ENCODE measurements at places on chromosomes 7 and 10. TPM values are rescaled to one million over a fixed set of nuclear protein-coding genes. Genes with fewer than 3 reads are reported as not detected.

Gene RET
- total RNA-seq, result 0.04 TPM

Gene SMIM30
- 171 TPM for total RNA-seq

Gene RAMP3
- total RNA-seq, result not detected

Gene CPA4
- total RNA-seq, result not detected

Gene C7orf33
- not detected for total RNA-seq

Gene SUN3
- total RNA-seq, result not detected

Gene GIMAP4
- total RNA-seq, result 0.42 TPM

Gene KMT2E
- 48.1 TPM for total RNA-seq

Gene NAT16
- not detected for total RNA-seq

Gene AGR3
- total RNA-seq, result not detected

Gene SBDS
- total RNA-seq, result 109 TPM

Gene GHRHR
- not detected for total RNA-seq

Gene CALML3
- total RNA-seq, result not detected

Gene NPC1L1
- total RNA-seq, result 0.02 TPM

Gene PRKCQ
- 13.6 TPM for total RNA-seq

Gene ADCY1
- total RNA-seq, result 0.02 TPM

Gene DGKI
- total RNA-seq, result not detected

Gene DNAJC30
- 10.1 TPM for total RNA-seq

Gene ZWINT
- 119 TPM for total RNA-seq

Gene LRMDA
- total RNA-seq, result not detected

Gene HTRA1
- total RNA-seq, result 0.11 TPM

Gene MYL7
- total RNA-seq, result not detected

Gene PSPH
- 20.9 TPM for total RNA-seq

Gene HACD1
- 1.1 TPM for total RNA-seq

Gene AMZ1
- total RNA-seq, result not detected

Gene WASHC2C
- 25.9 TPM for total RNA-seq

Gene LEP
- total RNA-seq, result not detected

Gene TRPV5
- total RNA-seq, result not detected

Gene NPFFR1
- not detected for total RNA-seq

Gene PNLIP
- total RNA-seq, result 1.1 TPM

Gene GJC3
- total RNA-seq, result 0.16 TPM

Gene FZD8
- 1.2 TPM for total RNA-seq

Gene GJD4
- total RNA-seq, result not detected

Gene CADPS2
- 0.18 TPM for total RNA-seq

Gene PAPOLB
- 0.25 TPM for total RNA-seq

Gene ATG9B
- 2.2 TPM for total RNA-seq

Gene FAM221A
- not detected for total RNA-seq

Gene CLRN3
- not detected for total RNA-seq

Gene NEUROD6
- total RNA-seq, result not detected

Gene PKD2L1
- total RNA-seq, result not detected

Gene NPSR1
- total RNA-seq, result not detected

Gene IFIT5
- total RNA-seq, result 0.07 TPM

Gene SLC26A5
- not detected for total RNA-seq

Data from K562 (cell line).